ENCODE measurements at places on chromosomes 11 and 22.

- DNase-seq: no peak
Measured at GRCh38 chr11:59954219-59954847, 9.5 kb upstream of the OOSP4A start.

GRCh38 chr11:6249770-6250555 is 9.7 kb upstream of the CCKBR start:
- DNase-seq: no peak

GRCh38 chr11:29527391-29527936 is 489.4 kb downstream of the KCNA4 start:
- no peak for DNase-seq

- no peak for DNase-seq
Measured at GRCh38 chr22:40904101-40904500, 42.2 kb upstream of the DNAJB7 start.

- no peak for DNase-seq
Measured at GRCh38 chr11:77457340-77457739, 16.6 kb downstream of the PAK1 start.
